ENCODE measurements at places on chromosomes 12 and 14.

- DNase-seq = no peak
Observed at GRCh38 chr12:26195641-26196420, 458 bp downstream of the SSPN start.

DNA sequence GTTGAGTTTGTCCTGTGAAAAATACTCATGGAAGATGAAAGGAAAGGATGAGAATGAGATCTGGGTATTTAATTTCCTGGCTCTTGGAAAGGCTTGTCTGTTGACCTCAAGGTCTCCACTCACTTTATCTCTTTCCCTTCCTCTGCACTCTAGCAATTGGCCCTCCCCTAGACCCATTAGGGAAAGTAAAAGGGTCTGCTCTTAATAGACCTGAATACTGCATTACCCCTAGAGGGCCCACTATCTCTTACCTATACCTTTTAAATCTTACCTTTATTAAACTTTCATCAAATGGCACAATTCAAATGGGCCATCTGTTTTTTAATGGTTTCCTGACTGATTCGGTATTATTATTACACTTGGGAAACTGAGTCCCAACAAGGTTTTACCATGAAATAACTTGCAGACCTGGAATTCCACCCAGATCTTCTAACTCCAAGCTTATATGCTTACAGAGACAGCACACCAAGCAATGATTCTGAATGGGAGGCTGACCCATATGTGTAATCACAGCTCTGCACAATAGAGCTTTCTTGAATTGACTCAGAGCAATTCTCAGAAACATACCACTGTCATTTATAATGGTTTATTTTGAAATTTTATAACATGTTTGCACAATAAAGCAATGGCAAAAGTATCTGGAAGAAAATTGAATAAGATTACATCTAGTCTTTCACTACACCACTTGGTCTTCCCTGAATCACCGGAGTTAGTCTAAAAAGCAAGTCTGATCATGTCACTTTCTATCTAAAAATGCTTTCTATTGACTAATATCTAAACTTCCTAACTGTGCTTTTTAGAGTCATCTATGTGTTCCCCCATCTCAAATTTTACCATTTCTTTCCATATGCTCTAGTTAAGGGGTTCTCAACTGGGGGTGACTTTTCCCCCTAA, 618.5 kb downstream of the NRXN3 start:
- DNase-seq = no peak

DNA sequence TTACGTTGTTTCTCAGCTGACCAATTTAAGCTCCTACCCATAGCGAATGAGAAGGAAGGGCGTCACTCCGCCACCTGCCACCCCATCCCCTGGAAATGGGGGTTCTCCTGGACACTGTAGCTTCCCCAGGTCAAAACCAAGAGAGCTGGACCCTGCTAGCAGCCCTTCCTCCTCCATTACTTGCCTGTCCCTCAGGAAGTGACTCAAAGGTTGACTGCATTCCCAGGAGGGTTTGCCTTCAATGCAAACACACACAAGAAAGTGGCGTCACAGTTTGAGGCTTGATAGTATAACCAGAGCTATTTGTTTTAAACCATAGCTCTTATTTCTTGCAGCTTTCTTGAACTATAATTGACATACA, 79.1 kb downstream of the KCNK13 start:
- DNase-seq = no peak

DNA sequence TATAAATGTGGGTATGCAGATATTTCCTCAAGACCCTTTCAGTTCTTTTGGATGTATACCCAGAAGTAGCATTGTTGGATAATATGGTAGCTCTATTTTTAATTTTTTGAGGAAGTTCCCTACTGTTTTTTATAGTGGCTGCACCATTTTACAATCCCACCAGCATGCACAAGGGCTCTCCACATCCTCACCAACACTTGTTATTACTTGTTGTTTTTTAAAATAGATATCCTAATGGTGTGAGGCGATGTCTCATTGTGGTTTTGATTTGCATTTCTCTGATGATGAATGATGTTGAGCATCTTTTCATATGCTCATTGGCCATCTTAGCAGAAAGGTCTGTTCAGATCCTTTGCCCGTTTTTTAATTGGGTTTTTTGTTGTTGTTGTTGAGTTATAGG, 47.1 kb downstream of the DIP2B start:
- no peak for DNase-seq

DNA sequence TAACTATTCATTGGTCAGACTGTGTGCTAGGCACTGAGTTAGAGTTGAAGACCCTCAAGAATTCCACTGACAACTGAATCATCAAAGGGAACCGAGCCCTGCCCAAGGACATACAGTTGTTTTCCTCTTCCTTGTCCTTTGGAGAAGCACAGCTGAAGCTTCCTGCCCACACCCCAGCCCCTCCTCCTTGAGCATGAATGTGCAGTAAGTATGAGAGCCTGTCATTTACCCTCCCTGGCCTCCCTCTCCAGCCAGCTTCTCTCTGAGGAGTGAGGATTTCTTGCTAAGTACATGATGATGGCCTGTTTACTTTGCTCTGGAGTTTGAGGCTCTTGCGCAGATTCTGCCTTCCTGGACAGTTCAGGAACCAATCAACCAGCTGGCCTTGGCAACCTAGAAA, 235.2 kb downstream of the CACNA1C start:
- no peak for DNase-seq

GRCh38 chr12:78571953-78572352, 292.6 kb upstream of the SYT1 start:
- no peak for DNase-seq

GRCh38 chr14:69044965-69045555, 66.0 kb upstream of the ACTN1 start:
- DNase-seq = no peak

GRCh38 chr12:63845726-63846125, 1.2 kb downstream of the SRGAP1 start:
- DNase-seq = no peak

- no peak for DNase-seq
Observed at GRCh38 chr12:79822475-79822874, 112.4 kb downstream of the PPP1R12A start.

DNA sequence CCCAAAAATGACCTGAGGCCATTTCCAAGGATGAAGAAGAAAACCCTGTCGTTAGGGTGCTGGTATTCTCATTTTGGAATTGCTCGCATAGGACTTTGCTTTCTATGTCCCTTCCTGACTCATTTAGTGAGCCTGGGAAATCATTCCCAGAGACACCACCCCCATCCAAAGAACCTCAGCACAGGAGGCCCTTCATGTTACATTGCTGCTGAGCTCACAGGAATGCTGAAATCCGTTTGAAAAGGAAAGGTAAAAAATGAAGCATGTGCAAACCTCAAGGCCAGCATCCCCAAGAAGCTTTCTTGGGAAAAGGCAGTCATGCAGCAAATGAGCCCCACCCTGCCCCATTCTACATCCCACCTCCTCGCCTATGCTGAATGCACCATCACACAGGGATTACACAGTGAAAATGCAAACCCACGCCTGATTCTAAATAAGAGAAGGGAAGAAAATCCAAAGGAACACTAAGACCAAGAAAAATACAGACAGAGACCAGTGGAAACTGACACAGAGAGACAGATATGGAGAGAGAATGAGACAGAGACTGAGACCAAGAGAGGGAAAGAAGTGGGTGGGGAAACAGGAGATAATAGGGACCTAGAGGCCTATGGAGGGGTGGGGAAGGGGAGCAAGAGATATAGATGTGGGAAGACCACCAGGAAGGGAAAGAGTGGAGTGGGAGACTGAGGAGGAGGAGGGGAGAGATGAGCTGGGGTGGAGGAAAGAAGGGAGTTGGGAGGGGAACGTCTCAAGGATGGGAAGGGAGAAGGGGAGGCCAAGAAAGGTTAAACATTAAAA, 33.5 kb downstream of the NIN start:
- DNase-seq = no peak

- no peak for DNase-seq
Observed at GRCh38 chr14:76699939-76700590, 61.2 kb upstream of the VASH1 start.

DNA sequence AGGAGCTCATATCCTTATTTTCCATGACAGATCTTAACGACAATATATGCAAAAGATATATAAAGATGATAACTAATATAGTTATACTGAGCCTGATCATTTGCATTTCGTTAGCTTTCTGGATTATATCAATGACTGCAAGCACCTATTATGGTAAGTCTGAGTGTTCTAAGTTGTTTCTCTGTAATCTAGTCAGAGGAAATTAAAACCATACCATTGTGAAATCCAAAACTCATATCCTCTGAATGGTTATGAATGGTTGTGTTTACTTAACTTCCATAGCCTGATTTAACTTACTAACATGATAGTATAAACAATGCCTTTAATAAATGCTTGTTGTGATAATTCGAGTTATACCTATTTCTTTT, 760 bp downstream of the TMEM19 start:
- DNase-seq = no peak

Data from activated naive CD4-positive, alpha-beta T cell treated with Interleukin-2 at 50 U/mL for 16 hours (primary cell).